Activated CD4-positive, alpha-beta T cell treated with anti-CD3 and anti-CD28 coated beads, Interleukin-2, amount 50 U/mL, for 24 hours (primary cell): ENCODE measurements at places on chromosomes 4 and X.

DNA sequence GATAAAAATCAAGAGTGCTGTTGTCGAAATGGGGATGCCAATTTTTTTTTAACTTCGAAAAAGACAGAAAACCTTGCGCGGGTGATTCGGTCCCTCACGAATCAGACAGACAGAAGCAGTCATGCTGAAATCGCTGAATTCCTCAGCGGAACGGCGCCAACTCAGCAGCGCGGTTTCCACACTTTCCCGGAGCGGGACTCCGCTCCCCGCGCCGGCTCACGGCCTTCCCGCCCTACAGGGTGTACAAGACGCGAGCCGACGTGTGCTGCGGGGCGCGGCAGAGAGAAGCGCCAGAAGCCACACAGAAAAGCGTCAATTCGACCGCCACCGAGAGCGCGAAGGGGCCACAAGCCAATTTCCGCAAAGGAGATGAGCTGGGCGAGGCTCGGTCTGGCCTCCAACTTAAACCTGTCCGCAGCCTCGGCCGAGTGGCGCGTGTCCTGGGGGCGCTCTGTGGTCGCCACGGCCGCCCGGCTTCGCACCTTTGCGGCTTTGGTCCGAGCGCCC, 1.3 kb downstream of the NEXMIF start:
- no peak for DNase-seq

- no peak for DNase-seq
Observed at GRCh38 chrX:138128027-138128671, 562.2 kb downstream of the ZIC3 start.

DNA sequence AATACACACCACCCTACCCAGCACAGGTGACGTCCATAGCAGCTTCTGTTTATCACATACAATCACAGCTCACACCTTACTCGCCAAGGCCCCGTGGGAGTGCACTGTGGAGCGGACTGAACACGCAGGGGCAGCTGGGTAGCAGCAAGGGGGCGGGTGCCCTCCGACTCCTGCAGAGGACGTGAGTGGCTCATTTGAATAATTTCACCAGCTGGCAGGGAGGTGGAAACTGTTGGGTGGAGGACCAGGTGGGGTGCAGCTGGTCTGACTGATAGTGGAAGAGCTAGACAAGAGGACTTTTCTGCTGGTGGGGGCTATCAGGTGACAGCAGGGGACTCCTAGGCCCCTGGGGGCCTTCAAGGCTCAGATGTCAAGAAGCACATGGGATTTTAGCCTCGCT, 16.3 kb downstream of the MAN2B2 start:
- no peak for DNase-seq

GRCh38 chrX:120334151-120334550, 22.9 kb upstream of the TMEM255A start:
- DNase-seq: no peak

- no peak for DNase-seq
Observed at GRCh38 chrX:49139713-49140112, 16.2 kb upstream of the GPKOW start.

- DNase-seq: no peak
Observed at GRCh38 chrX:150405576-150405975, 42.5 kb downstream of the MAMLD1 start.

- DNase-seq: no peak
Observed at GRCh38 chrX:19986531-19986930, 4.3 kb downstream of the BCLAF3 start.

DNA sequence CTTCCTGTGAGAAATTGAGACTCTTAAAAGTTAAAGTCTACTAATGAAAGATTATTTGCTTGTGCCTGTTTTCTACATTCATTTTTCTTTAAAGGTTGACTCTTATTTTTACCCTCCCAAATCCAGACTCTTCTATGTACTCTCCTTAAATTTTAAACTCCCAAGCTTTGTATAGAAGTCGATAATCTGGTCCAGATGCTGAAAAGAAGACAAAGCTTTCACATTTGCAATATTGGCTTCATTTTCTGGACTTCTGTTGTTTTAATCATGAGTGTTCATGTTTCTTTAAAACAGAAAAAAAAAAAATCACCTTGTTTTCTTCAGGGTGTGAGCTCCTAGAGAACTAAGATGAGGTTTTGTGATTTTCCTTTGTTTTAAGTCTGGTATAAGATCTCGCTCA, 53.2 kb upstream of the TBC1D14 start:
- no peak for DNase-seq

DNA sequence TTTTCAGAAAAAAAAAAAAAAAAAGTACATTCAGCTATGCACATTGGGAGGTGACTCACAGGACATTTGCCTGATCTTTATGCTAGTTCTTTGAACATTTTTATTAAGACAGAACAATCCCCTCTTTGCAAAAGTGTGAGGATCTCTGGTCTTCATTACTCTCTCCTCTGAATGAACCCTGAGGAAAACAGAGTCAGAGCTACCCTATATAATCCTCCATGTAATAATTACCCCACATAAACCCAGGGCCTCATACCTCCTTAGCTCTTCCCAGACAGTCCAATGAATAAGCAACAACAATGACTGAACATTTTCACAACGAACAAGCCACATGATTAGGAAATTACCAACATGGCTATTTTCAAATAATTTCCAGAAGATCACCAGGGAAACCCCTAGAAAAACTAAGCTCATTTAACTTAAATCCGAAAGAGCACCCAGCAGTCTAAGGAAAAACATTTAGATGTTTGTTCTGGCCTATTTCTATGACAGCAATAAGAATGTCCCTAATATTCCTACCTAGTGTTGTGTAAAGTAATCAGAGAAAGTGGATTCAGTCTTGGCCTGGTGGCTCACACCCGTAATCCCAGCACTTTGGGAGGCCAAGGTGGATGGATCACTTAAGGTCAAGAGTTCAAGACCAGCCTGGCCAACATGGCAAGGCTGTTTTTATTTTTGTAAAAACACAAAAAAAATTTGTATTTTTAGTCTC, 37.8 kb downstream of the TBC1D9 start:
- DNase-seq: no peak

DNA sequence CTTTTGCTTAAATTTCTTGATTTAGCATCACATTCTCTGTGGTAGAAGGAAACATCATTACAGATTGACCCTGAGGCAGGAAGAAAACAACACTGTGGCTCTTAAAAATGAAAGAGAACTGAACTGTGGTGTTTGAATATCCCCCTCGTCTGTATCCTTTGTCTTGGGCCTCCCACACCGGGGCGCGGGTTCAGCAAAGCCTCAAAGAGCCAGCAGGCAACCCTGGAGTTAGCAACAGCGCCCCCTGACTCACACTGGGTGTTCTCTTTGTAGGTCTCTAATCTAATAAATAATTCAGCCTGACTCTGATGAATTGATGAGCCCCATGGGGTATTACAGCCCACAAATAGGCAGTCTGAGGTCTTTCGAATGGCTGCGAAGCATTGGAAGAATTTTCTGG, 46.1 kb upstream of the CTSO start:
- DNase-seq: no peak

- no peak for DNase-seq
Observed at GRCh38 chr4:15012017-15012788, 9.9 kb downstream of the CPEB2 start.

GRCh38 chr4:11732155-11732554, 303.5 kb upstream of the HS3ST1 start:
- DNase-seq: no peak

GRCh38 chr4:163127621-163128020, 39.1 kb downstream of the NAF1 start:
- DNase-seq: no peak
